ENCODE measurements at places on chromosomes 11 and 22.

- DNase-seq, result no peak
Measured at GRCh38 chr11:77410076-77410827, 63.6 kb downstream of the PAK1 start.

- no peak for DNase-seq
Measured at GRCh38 chr11:78338138-78338537, 79.5 kb downstream of the GAB2 start.

GRCh38 chr11:132531921-132532320 lies 1000.4 kb downstream of the OPCML start:
- DNase-seq, result no peak

GRCh38 chr11:85801527-85801926 lies 9.4 kb downstream of the SYTL2 start:
- no peak for DNase-seq

DNA sequence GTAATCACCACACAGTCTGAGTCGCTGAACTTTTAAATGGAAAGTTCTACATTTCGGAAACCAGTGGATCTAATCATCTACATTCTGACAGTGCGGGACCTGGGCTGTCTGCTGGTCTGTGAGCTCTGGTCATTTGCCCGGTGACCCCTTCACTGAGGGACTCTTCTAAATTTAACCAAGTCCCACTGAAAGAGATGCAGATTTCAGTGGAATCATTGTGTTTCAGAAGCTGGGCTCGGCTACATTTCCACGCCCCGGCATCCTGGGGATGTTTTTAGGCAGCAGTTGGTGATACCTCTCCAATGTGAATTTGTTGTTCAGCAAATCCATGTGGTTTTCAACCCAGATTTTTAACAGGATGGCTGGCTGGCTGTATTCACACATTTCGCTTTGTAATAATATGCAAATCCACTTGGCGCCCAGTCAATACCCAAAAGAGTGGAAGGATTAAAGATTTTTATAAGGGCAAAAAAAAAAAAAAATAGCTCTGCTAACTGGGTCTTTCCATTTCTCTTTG lies 145.5 kb upstream of the RASSF10 start:
- DNase-seq, result no peak

- no peak for DNase-seq
Measured at GRCh38 chr11:108341654-108342053, 118.8 kb downstream of the ATM start.

DNA sequence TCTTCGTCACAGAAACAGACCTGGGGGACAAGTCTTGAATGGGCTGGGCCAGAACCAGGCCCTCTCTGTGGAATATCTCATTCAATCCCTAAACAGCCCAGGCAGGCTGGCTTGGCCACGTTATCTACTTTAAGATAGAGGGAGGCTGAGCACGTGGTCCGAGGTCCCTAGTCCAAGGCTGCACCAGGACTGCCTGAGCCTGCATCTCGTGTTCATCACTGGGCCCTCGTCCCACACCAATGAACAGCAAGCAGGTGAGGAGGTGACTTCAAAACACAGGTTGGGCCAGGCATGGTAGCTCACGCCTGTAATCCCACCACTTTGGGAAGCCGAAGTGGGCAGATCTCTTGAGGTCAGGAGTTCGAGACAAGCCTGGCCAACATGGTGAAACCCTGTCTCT lies 20.3 kb upstream of the FGF3 start:
- DNase-seq, result no peak

- DNase-seq, result peak; percentile 29
Measured at GRCh38 chr11:62708793-62709192, 1.3 kb downstream of the GNG3 start.

DNA sequence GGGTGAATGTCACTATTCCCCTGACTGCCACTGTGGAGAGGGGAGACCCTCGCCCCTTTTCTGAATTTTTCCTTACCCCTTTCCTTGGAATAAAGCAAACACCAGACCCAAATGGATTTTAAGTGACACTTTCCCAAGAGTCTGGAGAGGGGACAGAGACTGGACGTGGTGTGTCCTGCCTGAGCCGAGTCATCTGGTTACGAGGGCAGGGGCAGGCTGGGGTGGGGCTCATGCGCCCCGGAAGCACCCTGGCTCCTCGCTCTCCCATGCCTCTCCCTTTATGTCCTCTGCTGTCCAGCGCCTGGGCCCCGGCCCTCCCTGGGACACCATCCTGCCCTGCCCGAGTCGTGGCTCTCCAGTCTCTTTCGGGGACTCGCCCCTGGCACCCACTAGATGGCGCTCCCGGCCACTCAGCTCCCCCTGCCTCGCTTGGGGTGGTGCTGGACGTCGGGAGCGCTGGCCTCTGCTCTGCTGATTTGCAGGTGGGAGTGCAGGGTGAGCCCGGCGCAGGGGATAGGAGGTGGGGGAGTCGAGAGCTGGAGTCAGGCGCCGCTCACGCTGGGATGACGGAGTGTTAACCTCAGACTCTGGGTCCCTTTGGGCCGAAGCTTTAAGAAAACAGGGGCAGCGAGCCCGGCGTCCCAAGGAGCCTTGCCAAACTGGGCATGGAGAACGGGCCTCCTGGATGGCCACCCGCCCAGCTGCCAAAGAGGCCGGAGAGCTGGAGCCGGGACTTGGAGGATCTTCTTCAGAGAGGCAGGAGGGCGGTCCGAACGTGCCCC lies 89.8 kb downstream of the RPS6KA4 start:
- peak; percentile 50 for DNase-seq

Measured in T follicular helper cell (primary cell).